ENCODE measurements at places on chromosomes 12 and 14.

DNA sequence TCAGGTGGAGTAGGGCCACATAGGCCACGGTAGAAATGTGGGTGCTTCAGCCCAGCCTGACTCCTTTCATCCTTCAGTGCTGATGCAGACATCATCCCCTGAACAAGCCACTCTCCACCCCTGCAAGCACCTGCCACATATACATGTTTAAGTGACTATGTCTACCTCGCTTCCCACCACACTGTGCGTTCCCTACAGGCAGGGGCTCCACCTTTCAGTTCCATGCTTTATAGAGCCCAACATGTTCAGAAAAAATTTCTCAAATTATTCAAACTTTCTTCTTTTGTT, 11.6 kb downstream of the SLC7A7 start:
- no peak for DNase-seq

DNA sequence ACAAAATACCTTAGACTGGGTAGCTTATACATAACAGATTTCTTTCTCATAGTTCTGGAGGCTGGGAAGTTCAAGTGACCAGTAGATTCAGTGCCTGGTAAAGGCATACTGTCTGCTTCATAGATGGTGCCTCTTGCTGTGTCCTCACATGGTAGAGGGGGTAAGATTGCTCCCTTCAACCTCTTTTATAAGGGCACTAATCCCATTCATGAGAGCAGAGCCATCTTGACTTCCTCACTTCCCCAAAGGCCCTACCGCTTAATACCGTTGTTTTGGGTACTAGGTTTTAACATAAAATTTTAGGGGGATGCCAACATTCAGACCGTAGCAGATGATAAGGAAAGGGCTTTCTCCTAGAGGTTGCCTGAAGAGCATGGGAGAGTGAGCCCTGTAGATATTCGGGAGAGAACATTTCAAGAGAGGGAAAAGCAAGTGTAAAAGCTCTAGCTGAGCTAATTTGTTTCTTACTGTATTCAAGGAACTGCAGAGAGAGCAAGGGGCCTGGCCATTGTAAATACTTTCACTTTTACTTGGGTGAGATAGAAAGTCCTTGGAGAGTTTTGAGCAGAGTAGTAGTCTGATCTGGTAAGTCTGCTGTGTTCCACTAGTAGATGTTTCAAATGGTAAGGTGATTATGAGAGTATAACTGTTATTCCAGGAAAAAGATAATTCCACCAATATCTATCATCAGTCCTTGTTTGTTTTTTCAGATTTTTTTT, 27.3 kb downstream of the FRS2 start:
- DNase-seq = no peak

DNA sequence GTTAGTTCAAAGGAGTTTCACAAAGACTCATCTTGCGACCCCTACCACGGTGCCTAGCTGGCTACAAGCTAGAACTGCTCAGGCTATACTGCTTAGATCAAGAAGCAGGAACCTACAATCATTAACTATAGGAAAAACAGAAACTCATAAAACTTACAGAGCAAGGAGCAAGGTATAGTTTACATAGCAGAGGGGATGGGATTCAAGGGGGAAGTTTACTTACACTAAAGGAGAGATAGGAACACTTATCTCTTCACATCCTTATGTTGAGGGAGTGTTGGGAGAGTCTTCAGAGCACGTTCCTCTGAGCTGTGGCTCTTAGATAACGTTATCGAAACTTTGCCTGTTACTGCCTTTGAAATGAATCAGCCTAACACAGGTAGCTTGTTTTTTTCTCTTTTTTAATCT, 58.1 kb downstream of the FSCB start:
- no peak for DNase-seq

DNA sequence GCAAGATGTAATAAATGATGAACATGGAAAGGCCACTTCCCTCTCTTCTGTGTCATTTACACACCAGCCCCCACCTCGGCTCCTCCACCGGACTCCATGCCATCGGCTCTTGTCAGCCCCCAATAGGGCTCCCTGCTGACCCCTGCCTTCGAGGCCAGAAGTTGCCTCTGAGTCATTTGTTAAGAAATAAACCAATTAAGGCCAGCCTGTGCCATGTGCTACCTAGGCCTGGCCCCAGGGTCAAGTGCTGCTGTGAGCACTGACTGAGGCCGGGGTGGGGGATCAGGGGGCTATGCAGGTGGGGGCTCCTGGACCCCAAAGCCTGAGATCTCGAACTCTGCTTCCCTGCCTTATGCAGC, 53.2 kb downstream of the TESC start:
- no peak for DNase-seq

GRCh38 chr12:43912859-43913258, 77.0 kb downstream of the TMEM117 start:
- no peak for DNase-seq

GRCh38 chr12:97685360-97685759, 222.8 kb downstream of the RMST start:
- no peak for DNase-seq

DNA sequence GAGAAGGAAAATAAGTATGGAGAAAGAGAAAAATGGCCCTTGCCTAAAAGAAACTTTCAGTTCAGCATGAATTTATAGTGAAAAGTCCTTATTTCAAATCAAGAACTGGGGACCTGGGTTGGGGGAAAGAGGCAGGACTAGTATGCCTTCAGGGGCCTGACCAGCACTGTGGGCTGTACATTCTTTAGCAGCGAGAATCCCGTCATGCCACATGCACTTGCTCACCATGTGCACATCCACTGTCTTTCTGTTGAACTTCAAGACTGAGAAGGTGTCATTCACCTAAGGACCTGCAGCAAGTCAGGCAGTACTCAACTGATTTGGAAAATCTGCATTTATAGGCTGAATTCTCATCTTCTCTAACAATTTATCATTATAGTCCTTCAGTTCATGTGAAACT, 50.2 kb downstream of the RAB35 start:
- no peak for DNase-seq

DNA sequence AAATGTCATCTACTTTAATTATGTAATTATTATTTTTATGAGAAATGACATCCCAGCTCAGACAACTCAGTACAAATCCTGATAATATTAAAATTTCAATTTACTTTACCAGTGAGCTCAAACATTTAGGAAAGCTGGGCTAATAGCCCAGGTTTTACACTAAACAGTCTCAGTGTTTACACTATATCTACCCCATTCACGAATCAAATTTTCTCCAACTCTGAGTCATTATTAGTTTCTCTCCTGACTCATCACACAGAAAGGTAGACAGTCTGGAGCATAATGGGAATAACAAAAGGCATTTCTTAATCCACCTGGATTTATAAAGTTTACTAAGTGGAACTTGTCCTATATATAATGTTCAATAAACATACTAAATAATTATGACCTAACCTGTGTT, 5.7 kb downstream of the PAWR start:
- DNase-seq = no peak

- DNase-seq = no peak
These were observed 38.3 kb downstream of the SLC6A15 start for GRCh38 chr12:84874125-84874824.

DNA sequence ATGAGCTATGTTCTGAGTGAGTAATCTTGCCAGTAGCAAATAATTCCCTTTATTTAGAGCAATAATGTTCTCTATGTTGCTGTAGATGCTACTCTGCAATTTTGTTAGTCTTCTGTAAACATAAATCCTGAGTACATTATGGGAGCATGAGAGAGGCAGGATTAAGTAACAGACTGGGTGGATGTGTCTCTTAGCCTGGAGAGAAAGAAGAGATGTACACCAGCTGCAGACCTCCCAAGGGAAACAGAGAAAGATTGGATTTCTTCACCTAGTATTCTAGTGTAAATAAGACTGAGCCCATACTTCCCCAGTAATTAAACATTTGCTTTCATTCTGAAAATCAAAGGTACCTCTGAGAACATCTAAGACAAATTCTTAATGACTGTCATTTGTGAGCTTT, 564.0 kb downstream of the TRHDE start:
- DNase-seq = no peak

DNA sequence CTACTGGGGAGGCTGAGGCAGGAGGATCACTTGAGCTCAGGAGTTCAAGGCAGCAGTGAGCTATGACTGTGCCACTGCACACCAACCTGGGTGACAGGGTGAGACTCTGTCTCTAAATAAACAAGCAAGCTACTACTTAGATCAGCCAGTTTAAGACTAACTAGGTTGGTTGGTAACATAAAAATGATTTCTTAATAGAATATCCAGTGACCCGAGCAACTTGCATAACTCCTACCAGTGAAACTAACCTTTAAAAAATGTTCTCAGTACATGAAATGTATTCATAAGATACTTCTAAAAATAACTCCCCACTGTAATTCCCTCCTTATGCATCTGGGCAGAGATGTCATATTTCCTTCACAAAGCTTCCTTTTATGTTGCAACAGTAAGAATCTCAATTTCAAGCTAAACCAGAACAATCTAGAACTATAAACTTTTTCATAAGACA, 15.9 kb downstream of the TAOK3 start:
- DNase-seq = no peak

DNA sequence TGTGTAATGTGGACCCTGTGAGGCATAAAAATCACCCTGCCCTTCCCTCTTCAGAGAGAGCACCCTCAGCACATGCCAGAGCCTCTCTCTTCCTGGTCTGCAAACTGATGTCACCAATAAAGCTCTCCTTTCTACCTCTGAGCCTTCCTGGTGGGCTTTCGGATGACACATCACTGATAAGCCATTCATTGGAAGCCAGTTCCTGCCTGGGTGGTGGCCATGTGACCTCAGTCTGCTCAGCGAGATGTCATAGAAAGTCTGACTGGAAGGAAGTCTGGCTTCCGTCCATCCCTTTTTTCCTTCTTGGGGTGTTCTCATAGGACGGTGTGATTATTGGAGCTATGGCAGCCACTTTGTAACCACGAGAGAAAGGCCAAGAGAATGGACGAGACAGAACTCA, 95.7 kb downstream of the PIWIL1 start:
- no peak for DNase-seq

DNA sequence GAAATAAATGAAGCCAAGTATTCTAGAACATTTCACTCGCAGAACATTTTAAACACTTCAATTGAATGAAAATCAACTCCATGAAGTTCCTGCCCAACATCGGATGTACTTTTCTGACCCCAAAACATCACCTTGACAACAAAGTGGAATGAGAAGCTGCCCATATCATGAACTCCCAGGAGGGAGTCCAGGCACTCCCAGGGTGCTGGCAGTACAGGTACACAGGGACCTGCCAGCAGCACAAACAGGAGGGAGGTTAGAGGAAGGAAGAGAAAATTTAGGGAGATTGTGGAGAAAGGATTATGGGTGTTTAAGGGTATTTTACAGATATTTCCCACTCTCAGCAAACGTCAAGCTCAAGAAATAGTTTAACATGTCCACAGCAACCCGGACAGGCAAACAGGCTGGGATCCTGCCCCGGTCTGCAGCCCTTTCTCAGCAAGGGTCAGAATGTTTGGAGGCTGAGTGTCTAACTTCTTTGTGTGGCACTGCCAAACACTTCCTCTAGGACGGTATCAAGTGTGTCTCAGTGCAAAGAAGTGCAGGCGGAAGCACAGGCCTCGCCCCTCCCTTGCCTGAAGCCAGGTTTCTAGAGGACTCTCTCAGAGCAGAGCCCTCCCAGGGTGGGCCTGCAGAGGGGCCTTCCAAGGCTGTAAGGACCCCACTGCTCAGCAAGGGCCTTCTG, 72.2 kb downstream of the SETD3 start:
- no peak for DNase-seq

GRCh38 chr12:41683513-41684240, 461.0 kb downstream of the GXYLT1 start:
- no peak for DNase-seq

GRCh38 chr14:67618617-67619063, 1.1 kb upstream of the ARG2 start:
- DNase-seq = no peak

DNA sequence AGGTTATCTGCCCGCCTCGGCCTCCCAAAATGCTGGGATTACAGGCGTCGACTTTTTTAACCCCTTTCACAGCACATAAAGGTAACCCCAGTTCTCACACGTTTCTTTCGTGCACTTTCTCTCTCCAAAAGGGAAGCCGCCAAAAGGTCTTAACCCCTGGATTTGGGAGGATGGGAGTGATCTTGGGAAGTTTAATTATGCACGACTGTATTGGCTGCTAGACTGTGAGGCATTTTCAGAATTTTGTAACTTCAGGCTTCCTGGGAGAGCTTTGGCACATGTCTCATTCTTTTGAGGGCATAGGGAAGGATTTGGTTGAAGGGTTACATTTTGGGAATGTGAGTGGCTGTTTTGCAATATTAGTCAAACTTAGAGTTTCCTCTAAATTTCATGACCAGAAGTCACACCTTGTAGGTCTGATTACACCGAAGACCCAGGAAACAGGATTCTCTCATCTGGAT, 1.4 kb upstream of the SMARCC2 start:
- DNase-seq = no peak

DNA sequence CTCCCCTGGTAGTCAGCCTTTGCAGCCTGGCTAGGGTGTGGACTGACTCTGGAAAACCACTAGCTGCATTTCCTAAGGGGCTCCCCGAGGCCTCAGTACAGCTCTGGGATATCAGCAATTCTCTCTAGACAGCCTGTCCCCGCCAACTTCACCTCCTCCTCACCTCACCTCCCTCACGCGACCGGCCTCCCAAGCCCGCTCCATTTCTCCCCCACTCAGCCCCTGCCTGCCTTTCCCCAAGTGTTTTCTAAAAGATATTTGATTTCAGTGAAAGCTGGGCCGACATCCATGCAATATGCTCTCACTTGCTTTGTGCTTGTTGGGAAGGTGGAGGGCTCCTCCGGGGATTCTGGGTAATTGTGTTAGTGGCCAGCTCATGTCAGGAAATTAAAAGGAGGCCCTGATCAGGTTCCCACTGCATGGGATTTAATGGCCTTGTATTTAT, 91.8 kb downstream of the ESRRB start:
- DNase-seq = no peak

DNA sequence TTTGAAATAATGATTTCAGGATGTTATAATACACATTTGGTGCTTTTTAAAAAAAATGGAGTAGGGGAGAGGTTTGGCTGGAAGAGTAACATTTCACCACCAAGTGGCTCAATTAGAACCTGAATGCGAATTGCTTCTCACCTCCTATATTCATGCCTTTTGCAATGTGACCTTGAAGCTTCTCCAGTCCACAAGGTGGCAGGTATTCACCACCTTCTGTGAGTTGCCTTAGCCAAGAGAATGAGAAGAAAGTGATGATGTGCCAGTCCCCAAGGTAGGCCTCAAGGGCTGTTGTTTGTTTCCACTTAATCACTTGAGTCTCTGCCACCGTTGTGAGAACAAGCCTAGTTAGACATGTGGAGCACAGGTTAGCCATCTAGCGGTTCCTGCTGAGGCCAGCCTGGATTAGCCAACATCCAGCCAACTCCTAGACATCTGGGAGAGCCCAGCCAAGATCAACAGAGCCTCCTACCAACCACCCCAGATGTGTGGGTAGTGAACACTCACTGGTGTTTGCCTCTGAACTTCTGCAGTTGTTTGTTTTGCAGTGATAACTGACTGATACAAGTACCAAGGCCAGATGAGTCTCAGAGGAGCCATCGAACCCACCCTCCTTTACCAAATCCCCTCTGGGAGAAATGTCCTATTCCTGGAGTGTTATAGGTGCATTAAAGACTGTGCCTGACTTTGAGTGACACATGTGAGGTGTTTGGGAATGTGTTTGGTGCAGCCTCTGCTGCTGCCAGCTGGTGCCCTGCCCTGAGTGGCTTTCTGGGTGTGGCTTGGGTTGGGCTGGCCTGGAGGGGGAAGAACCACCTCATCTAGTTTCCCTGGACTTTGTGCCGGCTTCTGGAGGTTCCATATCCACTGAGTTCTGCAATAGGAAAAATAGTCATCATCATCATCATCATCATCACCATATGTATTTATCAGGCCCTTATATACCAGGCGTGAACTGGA, 132.5 kb upstream of the RFLNA start:
- DNase-seq = no peak

Data from activated effector memory CD4-positive, alpha-beta T cell treated with Interleukin-2 at 50 U/mL for 16 hours (primary cell).